ENCODE measurements at places on chromosomes 12 and 14.

- no peak for DNase-seq
These were observed 17.1 kb downstream of the MTHFD1 start for GRCh38 chr14:64405295-64405694.

DNA sequence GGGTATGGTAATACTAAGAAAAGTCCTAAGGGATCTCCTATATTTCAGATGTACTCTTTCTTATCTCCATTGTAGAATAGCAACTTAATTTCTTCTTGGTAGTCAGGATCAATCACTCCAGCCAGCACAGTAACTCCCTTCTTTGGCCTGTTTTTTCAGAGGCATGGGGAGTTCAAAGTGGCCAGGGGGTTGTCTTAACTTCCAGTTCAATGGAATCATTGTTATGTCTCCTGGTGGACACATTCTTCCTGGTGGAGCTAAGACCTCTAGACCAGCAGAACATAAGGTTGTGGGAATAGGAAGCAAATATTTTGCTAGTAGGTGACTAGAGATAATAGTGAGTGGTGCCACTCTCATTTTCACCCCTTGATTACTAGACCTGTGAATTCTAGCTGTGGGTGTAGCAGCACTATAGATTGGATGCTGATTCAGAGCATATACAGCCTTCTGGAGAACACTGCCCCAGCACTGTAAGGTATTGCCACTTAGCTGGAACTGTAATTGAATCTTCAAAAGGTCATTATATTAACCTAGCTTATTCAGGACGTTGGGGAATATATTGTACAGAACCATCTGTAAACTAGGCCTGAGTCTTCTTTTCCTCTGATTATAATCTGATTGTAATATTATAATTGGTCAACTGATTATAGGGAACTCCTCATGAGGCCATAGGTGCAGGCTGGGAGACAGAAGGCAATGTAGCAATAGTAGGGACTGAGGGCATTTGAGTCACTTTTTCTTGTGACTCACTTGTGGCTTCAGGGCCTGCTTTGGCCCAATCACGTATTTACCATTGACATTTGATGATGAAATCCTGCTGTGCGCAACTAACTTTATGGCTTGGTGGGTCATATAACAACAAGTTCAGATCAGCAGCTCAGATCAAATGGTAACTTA, 60.2 kb upstream of the ATP2B1 start:
- peak; percentile 12 for DNase-seq

DNA sequence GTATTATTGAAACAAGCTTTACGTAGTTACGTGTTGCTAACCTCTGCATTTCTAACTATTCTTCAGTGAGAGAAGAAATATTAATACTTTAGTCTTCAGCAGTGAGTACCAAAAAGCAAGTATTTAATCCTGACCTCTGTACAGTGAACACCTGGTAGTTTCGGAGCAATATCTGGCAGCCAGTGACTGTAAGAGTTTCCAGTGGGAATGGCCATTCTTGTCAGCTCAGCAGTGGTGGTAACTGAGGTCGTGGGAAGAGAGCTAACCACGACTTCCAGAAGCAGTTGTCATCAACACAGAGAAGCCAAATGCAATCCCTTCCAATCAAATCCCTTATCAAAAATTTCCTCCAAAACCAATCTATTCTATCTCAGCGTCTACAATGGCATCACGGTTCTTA, 1500.2 kb upstream of the FLRT2 start:
- no peak for DNase-seq

DNA sequence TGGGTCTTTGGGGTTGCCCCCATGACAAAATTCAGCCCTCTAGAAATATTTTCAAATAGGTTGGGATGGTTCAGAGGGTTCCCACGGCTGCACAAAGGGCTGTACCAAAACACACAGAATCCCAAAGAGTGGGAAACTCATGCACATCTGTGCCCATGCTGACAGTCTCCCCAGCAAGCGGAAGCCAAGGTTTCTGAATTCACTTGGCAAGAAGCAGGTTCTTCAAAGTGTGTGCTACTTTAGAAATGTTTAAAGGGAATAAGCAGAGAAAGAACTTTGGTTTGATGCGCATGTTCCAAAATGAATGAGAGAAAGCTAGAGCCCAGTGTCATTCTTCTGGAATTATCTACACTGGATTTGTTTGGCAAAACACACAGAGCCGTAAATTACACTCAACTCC, 46.7 kb downstream of the FOXN3 start:
- no peak for DNase-seq

DNA sequence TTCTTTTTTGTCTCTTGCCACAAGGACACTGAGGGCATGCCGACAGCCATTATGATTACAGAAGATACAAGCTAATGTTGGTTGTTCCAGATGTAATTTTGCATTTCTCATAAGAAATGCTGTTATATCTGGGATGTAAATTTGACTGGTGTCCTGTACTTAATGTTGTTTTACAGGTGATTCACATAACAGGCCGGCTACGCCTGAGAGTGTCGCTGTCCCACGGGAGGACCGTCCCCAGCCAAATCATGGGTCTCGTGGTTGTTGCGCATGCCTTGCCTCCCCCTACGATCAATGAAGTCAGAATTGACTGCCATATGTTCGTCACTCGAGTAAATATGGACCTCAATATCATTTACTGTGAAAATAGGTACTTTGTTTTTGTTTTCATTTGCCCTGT, 176.7 kb downstream of the EGLN3 start:
- DNase-seq, result no peak

GRCh38 chr12:19428246-19428645, 11.0 kb upstream of the AEBP2 start:
- no peak for DNase-seq

DNA sequence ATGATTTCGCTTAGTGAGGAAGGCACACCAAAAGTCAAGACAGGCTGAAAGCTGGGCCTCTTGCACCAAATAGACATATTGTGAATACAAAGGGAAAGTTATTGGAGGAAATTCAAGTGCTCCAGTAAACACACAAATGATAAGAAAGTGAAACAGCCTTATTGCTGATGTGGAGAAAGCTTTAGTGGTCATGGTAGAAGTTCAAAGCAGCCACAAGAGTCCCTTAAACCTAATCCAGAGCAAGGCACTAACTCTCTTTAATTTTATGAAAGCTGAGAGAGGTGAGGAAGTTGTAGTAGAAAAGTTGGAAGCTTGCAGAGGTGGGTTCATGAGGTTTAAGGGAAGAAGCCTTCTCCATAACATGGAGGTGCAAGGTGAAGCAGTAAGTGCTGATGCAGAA, 988.3 kb downstream of the VRK1 start:
- no peak for DNase-seq
